ENCODE measurements at places on chromosomes 2 and 18.

GRCh38 chr2:8575834-8576423 lies 105.9 kb upstream of the ID2 start:
- DNase-seq, result no peak

DNA sequence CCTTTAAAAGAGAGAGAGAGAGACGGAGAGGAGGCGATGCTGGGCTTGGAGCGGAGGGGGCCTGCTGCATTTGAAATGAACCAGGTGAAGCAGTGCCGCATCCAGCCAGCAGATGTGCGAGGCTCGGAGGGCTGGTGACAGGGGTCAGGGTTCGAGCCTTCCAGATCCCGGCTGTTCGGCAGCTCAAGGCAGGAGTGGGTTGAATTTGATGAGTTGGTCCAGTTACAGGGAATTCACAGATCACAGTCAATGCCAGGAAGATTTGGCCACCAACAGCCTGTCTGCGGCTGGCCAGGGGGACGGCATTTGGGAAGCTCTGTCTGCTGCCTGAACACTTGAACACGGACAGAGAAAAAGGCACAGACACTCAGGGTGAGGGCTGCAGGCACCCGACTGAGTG lies 48.6 kb downstream of the PTGR3 start:
- DNase-seq, result no peak

GRCh38 chr2:85718009-85718391 lies 23.8 kb downstream of the GNLY start:
- no peak for DNase-seq

DNA sequence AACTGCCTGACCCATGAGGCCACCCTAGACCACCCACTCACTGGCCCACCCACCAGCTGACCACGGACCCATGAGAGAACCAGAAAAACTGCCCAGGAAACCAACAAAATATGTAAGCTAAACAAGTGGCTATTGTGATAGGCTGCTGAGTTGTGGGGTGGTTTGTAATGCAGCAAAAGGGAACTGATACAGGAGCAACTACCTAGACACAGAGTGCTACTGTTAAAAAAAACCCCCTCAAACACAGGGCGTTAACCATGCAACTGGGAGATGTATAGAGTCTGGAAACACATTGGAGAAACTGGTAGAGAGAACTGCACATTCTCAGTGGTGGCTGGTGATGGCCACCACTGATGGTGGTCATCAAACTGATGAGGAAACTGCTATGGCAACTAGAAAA lies 206.3 kb upstream of the GYPC start:
- peak; percentile 22 for DNase-seq

GRCh38 chr2:136288249-136288648 lies 170.3 kb upstream of the CXCR4 start:
- no peak for DNase-seq

DNA sequence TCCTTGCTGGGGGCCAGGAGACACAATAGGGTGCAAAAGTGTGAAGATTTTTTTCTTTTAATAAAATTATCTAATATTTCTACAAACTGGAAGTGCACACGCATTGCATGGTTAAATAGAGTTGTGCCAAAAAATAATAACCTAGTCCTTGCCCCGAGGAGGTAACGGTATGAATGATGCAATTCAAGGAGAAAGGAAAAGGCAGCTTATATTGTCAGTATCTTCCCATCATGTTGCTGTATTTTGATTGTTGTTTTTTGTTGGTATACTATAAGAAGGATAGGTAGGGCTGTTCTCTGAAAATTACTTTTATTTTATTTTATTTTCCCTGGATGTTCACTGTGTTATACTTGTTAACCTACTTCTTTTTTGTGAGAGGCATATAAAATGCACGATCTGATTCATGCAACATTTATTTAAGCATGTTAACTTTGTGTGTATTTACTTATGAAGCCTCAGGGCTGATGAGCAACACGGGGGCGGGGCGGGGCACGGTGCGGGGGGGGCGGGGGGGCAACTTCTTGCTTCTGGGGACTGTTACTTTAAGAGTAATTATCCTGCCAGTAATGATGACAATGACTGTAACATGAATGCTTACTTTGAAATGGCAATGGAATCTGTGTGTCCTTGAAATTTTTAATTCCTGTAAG lies 118.6 kb downstream of the AQP4 start:
- no peak for DNase-seq
